Non-pigmented ciliary epithelial cell (primary cell): ENCODE measurements at places on chromosomes 2 and 18.
A peak's percentile ranks its signal among the peaks of the same experiment; 100 is the strongest.

- DNase-seq: no peak
These were observed 2158.6 kb upstream of the PIK3C3 start for GRCh38 chr18:39796393-39796792.

DNA sequence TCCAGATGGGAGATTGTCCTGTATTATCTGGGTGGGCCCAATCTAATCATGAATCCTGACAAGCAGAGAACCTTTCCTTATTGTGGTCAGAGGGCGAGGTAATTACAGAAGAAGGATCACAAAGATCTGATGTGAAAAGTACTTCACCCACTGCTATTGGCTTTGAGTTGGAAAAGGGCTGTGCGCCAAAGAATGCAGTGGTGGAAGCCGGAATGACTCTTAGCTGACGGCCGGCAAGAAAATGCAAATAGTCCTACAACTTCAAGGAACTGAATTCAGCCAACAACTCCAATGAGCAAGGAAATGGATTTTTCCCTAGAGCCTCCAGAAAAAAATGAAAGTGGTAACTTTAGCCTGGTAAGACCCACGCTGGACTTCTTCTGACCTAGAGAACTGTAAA lies 67.3 kb downstream of the CTNNA2 start:
- DNase-seq: no peak

DNA sequence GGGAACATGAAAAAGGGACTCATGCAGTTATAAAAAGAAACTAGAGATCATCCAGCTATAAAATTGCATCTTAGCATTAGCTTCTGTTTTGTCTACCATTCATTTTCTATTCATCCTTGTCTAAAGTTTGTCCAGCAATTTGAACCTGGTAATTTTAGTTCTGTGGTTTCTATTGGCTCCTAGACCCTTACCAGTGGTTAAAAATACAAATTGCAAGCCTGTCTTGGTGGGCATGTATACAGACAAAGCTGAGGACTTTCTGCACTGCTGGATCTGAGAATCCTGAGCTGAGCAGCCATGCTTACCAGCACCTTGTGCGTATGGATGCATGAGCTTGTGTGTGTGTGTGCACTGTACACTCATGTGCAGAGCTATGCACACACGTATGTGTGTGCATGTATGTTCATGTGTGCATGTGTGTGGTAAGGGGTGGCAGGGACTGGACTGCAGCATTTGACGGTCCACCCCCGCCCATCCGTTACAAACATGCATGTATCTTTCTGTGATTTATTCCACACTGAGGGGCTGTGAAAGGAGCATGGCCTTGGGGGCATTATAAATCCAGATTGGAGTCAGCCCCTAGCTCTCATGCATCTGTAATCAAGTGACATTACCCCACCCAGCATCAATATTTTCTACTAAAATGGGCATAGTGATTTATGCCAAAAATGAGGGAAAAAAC lies 144.7 kb downstream of the FAM210A start:
- no peak for DNase-seq

DNA sequence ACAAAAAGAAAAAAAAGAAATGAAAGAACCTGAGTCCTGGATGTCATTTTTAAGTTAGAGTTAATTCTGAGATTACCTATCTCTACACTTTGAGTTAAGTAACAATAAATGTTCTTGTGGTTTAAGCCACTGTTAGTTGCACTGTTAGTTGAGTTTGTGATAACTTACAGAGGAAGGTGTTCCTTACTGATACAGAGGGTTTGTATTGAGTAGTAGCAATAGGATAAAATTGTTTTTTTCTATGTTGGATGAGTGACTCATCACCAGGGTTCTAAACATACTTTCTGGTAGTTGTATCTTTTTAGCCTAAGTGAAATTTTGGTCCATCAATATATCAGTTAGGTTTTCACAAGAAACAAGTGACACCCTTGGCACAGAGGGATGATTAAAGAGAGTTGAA lies 4.0 kb upstream of the LCLAT1 start:
- DNase-seq: no peak

DNA sequence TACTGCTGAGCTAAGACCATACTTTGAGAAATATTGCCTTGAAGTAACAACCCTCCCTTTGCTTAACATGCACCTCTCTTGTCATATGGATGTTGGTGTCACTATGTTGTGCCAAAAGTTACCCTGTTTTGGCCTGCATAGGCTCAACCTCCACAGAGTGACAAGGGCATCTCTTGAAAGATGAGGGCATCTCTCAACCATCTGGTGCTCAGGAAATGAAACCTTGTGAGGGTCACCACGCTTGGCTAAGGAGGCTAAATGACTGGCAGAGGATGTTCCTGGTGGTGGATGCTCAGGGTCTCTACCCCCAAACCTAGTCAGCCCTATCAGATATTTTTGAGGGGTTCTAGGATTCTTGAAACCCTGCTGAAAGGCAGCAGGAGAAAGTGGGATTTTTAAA lies 2.3 kb downstream of the LHCGR start:
- no peak for DNase-seq

DNA sequence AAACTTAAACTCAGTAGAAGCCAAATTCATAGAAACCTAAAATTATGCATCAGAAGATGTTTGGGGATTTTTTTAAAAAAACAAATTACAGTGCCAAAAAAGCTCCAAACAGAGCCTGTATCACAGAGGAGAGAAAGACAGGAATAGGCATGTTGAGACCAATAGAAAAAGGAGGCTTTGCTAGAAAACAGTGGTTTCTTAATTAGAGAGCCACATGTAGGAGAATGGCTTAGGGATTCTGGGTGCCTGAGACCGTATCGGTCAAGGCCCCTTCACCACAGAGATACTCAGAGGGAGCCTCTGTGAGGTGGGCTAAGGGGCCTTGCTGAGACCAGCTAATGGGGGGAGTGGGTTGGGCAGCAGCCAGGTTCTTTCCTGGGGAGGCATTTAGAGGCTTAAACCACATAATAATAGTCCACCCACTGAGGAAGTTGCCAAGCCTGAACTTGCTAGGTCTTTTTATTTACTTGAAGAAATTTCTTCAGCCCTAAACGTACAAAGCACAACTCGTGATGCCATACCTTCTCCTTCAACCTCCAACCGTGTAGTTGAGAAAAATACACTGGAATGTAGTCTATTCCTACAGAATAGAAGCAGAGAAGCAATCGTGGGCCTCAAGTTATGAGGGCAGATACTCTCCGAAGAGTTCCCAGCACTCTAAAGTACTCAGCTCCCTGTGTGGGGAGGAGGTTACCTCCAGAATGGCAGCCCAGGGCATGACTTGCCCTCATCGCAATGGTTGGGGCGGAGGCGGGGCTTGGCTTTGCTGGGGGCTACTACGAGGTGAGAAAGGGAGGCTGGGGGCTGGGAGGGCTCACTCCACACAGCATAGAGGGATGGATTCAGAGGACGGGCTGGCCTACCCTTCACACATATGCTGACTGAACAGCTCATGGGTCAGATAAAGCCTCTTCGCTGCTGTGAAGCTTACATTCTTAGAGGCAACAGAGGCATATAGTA lies 237.9 kb downstream of the TPGS2 start:
- DNase-seq: no peak

- DNase-seq: no peak
These were observed 8.0 kb upstream of the GALNT1 start for GRCh38 chr18:35573531-35573930.

DNA sequence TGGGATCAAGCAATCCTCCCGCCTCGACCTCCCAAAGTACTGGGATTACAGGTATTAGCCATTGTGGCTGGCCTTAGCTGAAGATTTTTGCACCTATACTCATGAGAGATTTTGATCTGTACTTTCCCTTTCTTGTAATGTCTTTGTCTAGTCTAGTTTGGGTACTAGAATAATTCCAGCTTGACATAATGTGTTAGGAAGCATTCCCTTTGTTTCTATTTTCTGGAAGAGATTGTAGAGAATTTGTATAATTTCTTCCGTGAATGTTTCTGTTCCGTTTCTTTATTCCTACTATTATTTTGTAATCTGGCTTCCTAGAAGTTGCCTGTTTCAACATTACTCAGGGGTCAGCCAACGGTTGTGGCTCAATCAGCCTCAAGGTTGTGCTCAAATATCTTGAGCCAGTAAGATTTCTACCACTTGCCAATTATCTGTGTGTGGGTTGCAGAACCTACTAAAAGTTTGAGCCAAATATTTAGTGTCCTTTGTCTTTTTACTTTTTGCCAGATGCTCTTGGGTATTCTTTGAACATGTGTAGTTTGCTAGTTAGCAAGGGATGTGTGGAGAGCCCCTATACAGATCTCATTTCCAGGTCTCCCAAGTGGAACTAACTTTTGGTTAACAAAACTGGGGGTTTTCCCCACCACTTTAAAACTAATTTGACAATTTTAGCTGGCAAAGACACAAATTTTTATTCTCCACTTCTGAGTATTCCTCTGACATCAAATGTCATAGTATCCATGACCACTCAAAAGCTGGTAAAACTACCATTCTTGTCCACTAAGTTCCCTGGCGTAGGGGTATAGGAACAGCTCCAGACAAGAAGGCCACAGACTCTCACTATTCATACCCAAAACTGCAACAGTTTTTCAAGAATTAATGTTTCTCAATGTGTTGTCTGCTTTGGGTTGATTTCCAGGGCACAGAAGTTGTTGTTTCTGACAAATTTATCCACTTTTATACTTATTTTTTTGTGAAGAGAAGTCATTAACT lies 42.8 kb upstream of the BAZ2B start:
- no peak for DNase-seq

DNA sequence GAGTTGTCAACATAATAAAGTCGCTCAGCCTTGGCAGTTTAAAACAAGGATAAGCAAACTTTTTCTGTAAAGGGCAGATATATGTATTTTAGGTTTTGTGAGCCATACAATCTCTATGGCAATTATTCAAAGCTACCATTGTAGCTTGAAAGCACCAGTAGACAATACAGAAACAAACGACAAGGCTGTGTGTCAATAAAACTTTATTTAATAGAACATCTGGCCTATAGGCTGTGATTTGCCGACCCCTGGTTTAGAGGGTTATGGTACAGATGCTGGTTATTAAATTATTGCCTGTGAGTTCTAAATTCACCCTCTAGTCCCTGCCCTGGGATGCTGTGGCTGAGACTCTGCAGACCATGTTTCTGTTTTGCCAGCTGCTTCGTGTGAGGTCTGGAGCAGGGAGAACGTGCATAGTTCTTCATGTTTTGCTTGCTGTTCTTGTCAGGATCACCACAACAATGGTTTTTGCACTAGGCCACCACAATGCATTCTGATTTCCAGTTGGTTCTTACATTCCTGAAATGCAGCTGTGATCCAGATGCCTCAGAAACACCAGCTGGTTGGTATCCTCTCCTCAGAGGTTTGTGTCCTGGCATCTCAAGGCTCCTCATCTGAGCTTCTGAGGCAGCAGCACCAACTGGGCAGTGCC lies 46.6 kb downstream of the ICOS start:
- no peak for DNase-seq

DNA sequence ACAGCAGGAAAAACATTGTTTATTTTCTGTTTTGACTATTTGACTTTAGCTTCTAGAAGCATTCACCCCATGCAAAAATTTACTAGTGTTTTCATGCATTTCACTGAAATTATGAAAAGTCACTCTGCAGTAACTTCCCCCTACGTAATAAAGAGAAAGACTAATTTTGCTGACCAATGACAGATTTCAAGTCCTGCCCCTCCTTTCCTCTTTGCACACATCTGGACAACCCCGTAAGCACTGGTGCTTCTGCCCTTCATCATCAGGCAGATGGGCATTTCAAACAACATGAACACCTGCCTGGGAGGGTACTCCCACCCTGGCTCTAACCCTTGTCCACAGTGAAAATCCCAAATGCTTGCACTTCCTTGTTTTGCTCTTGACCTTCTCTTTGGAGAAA lies 815.0 kb upstream of the ID2 start:
- DNase-seq: no peak

DNA sequence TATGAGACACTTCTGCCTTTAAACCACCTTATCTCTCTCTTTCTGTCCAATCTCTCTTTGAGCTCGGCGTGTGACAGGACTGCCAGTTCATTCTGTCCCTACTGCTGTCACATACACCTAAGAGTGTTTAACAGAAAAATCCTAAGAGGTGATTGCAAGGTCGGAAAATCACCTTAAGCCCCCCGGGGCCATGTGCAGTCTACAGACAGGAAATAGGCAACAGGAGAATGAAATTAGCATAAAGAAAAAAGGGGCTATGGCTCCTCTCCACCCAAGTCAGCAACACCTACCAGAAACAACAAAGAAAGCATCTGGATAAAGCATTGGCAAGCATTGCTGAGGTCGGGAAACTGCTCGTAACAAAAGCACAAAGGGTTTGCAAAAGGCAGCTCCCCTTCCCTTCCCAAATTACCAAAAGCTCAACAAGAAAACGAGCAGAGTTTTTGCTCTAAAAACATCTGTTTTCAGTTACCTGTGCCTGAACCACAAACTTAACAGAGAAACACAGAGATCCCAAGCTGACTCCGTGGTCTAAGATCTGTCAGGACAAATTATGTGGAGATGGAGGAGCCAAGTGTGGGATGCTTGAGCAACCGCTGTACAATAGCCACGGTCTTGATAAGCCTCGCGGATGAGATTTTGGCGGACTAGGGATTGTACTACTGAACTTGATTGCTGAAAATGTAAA lies 30.4 kb downstream of the ANKRD44 start:
- DNase-seq: no peak

DNA sequence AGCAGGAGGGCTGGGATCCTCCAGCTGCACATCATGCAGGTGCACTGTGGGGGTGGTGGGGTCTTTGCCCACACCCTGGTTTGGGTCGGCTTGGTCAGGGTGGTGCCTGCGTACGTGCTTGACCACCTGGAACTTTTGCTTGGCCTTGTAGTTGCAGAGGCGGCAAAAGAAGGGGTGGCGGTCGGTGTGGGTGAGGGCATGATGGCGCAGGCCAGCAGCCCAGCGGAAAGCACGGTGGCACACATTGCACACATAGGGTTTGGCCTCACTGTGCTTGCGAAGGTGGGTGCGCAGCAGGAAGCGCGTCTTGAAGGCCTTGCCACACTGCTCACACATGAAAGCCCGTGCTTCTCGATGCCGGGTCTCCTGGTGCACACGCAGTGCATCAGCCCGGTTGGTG lies 21.1 kb downstream of the ZNF142 start:
- no peak for DNase-seq

- no peak for DNase-seq
These were observed 23.1 kb downstream of the APOB start for GRCh38 chr2:21020668-21021288.

GRCh38 chr2:17800219-17800618 lies 16.0 kb upstream of the MSGN1 start:
- no peak for DNase-seq

GRCh38 chr2:197869501-197870111 lies 65.2 kb downstream of the PLCL1 start:
- DNase-seq: peak; percentile 36

- no peak for DNase-seq
These were observed 14.5 kb downstream of the SH3RF3 start for GRCh38 chr2:109143214-109144187.

DNA sequence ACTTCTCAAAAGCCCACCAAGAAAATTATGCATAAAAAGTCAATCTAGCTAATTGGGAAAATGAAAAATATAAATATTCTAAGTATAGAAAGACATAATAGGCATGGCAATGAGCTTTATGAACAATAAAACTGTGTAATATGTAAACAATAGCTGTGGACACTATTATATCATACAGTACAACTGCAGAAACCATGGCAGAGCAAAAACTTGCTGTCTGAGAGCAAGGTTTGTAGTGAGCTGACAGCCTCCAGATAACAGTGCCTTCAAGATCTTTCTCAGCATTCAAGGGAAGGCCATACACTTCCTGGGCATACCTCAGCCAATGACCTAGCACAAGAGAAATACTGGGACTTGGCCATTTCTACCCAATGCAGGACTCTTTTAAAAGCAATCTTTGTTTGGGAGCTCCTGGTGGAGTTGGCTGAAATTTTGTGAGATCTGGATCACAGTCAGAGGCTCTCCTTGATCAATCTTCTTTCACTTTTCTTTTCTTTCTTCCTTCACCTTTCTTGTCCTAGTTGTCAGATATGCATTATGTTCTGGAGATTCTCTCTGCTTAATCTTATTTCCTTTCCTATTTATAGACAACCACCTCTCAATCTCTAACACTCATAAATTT lies 427.2 kb upstream of the UBE2E3 start:
- no peak for DNase-seq
